Kidney epithelial cell (primary cell): ENCODE measurements at places on chromosomes 3 and 15.
A peak's percentile ranks its signal among the peaks of the same experiment; 100 is the strongest.

- no peak for DNase-seq
These were observed 135.7 kb upstream of the IL12A start for GRCh38 chr3:159852821-159853505.

- no peak for DNase-seq
These were observed 6.3 kb downstream of the LOXL1 start for GRCh38 chr15:73932381-73933191.

- DNase-seq = no peak
These were observed 120.2 kb downstream of the MEGF11 start for GRCh38 chr15:66133247-66133885.

- no peak for DNase-seq
These were observed 21.6 kb upstream of the TAFA4 start for GRCh38 chr3:68953816-68954444.

- DNase-seq = peak; percentile 43
These were observed 240.0 kb upstream of the ARHGEF26 start for GRCh38 chr3:153881201-153881600.

DNA sequence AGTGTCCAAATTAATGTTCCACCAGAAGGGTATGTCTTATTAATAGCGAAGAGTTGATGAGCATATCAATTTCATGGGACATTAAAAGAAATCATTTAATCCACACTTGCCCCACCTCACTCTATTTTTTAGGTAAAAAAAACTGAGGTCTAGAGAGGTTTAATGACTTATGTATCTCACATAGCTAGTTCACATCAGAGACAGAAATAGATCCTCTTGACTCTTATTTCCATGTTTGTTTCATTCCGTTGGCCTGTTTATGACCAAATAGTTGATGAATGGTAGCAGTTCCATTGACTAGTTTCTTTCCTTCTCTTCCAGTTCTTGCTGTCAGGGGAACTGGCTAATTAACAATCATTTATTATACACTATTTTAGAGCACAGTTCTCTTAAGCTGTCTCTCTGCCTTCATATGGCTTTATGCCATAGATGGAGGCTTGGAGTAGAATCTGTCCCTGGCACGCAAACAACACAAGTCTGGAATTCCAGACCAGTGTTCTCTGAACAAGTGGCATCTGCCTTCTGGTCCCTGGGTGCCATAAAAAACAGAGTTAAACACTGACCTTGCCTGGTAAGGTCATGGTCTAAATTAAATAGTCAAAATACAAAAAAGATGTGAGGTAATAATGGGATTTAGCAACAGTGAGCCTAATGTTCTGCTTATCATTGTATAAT, 220.0 kb upstream of the CGNL1 start:
- no peak for DNase-seq

- no peak for DNase-seq
These were observed 5.8 kb downstream of the HEXA start for GRCh38 chr15:72369964-72370363.

DNA sequence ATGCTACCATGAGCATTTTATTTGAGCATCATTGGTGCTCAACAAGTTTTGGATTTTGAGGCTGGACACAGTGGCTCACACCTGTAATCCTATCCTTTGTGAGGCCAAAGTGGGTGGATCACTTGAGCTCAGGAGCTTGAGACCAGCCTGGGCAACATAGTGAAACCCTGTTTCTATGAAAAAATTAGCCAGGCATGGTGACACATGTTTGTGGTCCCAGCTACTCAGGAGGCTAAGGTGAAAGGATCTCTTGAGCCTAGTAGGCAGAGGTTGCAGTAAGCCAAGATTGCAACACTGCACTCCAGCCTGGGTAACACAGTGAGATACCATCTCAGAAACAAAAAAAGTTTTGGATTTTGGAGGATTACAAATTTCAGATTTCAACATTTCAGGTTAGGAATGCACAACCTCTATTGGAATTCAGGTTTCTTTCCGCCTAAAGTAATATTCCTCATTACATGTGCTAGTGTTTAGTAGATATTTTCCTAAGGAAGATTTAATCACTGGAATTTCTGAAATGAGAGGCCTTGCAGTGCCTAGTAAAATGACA, 27.6 kb downstream of the CNOT10 start:
- no peak for DNase-seq

DNA sequence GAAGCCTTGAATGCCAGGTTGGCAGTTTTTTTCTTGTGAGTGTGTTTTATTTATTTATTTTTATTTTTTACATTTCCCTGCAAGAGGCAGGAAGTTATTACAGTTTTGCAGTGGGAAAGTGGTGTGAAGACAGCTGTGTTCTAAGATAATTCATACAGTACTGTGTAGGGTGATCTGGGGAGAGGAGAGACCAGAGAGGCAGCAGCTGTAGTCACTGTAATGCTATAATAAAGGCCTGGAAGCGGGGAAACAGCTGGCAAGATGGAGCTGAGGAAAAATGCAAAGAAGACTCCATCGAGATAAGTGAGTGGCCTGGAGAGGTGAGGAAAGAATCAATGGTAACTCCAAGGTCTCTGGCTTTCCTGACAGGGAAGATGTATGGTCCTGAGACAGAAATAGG, 23.1 kb downstream of the CNTN3 start:
- no peak for DNase-seq

DNA sequence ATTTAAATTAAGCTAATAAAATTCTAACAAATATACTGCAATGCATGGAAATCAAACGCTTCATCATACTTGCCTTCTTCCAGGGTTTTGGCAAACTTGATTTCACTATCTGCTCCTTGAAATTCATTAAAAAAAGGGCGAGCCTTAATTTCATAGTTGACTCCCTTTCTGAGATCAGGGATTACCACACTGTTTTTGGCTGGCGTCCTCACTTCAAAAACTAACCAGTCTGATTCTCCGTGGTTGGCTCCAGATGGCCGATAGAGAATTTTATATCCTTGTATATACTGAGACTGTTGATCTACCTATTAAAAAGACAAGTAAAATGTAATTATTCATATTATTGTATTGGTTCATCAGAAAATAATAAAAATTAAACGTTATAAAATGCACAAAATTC, 1106.8 kb downstream of the ROBO1 start:
- no peak for DNase-seq

- DNase-seq = no peak
These were observed 112.7 kb downstream of the RAB11A start for GRCh38 chr15:65981837-65982626.

DNA sequence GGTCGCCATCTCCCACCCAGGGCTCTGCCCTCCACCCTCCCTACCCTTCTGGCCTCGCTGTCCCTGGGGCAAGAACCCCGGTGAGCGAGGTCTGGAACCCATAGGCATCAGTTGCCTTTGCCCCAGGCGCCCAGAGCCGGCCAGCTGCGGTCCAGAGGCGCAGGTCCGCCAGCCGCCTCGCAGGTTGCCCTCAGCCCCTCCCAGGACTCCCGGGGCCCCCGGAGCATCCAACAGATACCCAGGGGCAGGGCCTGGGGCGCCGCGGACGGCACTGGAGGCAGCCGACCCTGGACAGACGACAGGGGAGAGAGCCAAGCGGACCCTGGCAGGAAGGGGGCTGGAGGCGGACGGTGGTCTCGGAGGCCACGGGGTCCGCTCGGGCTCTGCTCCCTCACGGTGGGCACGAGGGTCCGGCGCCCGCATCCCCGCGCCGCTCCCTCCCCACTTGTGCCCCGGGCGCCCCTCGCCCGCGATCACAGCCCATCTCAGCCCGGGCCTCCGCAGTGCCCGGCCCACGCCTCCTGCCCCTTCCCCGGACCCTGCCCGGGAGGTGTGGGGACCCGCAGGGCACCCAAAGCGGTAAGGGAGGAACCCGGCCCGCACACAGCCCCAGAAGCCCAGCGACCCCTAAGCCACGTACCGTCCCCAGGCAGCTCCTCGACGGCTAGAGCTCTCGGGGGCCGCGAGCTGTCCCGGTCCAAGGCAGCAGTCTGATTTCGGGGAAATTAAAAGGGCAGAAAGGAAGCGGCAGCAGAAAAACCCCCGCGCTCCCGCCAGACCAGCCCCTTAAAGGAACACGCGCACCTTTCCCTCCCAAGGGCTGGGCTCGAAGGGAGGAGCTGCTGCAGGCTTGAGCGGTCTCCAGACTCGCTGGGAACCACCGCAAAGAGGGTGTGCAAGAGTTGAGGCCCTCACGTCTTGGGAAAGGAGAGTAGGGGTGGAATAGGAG, at the start of gene HAPLN3:
TSS of gene HAPLN3 (minus strand) at position 726 of the 949 bp plus-strand sequence. CDS start 8,246 bp downstream, outside the sequence.
- no peak for DNase-seq

- DNase-seq = no peak
These were observed 176.3 kb downstream of the FOXP1 start for GRCh38 chr3:71406972-71407810.

- no peak for DNase-seq
These were observed 66.8 kb upstream of the RASGRP1 start for GRCh38 chr15:38631119-38632075.
